ENCODE measurements at places on chromosomes 1 and 21.

GRCh38 chr1:226990133-226990716 lies 50.1 kb downstream of the COQ8A start:
- no peak for DNase-seq

GRCh38 chr1:154869351-154870114 lies 548 bp downstream of the KCNN3 start:
- DNase-seq, result no peak

DNA sequence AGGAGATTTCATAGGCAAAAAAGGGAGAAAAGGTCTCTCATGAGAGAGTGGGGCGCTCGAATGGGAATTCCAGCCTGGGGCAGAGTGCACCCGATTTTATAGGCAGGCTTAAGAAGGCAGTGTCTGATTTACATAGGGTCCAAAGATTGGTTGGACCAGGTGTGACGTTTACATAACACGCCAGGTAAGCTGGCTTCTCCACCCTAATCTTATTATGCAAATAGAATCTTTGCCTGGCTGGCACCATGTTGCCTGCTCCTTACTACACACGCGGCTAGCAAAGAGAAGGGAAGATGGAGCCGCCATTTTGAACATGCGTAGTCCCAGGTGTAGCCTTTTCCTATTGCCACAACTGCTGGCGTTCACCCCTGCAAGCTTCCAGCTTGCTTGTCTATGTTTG lies 103.7 kb downstream of the SLC16A1 start:
- no peak for DNase-seq

DNA sequence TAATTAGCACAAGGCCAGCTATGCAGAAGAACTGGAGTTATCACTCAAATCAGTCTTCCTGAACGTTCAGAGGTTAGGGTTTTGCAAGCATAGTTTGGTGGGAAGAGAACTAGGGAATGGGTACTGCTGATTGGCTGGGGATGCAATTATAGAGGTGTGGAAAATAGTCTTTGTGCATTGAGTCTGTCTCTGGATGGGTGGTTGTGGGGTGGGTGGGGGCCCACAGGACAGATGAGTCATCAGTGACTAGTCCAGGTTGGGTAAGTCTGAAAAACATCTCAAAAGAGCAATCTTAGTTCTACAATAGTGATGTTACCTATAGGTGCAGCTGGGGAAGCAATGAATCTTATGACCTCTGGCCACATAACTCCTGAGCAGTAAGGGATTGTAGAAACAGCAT lies 89.7 kb upstream of the HMCN1 start:
- DNase-seq, result no peak

DNA sequence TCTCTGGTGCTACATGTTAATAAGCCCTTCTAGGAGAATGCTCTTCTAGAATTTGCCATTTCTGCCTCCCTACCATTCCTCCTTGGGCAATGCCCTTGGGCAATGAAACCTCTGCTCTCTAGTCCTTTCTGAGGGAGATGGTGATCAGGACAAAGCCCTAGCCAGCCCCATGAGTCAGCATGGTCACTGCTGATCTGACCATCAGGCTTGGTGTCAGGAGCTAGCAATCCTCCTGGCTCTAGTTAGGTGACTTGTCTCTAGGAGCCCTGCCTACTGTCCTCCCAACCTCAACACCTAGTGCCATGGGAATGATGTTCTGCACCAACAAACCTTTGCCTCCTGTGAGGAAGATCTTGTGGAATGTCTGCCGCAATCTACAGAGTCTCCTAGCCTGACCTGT lies 89.8 kb downstream of the NMNAT2 start:
- DNase-seq, result no peak

DNA sequence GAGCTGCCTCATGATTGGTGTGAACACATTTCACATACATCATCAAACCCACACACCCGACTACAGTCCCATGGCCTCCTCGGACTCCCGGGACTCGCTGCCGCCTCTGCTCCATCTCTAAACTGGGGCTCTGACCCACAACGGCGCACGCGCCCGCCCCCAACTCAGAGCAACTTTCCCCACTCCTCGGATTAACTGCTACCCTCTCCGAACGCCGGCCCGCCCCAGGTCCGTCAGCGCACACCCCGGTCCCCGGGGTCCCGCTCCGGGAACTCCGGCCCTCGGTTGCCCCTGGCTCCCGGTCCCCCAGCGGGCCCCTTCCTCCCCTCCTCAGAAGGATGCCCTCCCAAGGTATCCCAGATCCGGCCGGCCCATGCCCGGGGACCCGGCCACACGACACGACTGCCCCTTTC lies 740 bp downstream of the DSTYK start:
- DNase-seq, result no peak

DNA sequence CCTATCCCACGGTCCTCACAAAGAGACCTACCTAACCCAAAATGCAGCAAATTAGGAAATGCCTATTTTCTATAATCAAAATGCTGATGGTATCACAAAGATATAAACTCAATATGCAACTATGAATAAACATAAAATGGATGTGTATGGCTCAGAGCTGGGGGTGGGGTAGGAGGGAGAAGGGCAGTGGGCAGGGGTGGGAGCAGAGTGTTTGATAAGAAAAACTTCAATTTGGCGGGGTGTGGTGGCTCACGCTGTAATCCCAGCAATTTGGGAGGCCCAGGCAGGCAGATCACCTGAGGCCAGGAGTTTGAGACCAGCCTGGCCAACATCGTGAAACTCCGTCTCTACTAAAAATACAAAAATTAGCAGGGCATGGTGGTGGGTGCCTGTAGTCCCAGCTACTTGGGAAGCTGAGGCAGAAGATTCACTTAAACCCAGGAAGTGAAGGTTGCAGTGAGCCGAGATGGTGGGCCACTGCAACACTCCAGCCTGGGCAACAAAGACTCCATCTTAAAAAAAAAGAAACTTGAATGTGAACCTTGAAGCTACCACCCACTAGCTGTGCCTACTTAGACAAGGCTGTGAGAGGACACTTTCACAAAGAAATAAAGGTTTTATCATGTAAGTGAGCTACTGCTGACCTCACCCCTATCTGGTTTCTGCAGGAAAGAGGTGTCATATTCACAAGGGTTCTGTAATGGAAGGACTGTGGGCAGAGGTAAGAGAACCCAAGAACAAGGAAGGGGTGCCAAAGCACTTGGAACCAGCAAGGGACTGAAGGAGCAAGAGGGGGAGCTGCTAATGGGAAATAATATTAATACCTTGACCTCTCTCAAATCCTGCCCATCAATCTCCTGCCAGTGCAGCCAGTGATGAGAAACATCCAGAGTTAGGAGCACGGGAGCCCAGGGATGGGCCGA lies 53.0 kb downstream of the HLCS start:
- DNase-seq, result no peak

- DNase-seq, result no peak
Observed at GRCh38 chr1:96772972-96773371, 51.4 kb downstream of the PTBP2 start.

DNA sequence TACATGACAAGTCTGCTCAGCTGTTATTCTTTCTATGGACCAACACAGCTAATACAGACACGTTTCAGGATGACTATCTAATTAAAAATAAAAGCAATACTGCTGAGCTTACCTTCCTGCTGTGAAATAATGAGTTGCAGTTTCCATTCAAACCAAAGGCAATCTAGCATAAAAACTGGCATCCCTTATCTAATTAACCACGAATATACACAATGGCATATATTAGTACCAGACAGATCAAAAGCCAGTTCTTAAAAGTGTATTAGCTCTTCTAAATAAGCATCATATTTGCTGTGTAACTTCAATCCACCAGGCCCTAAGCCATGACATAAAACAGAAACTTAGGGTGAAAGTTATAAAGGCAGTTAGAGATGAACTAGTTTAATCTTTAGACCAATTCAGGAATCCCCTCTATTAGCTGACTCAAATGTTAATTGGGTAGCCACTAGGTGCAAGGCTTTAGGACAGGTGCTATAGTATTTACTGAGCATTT lies 20.6 kb downstream of the TESK2 start:
- DNase-seq, result no peak

GRCh38 chr21:31752967-31753366 lies 21.0 kb upstream of the SCAF4 start:
- DNase-seq, result no peak

DNA sequence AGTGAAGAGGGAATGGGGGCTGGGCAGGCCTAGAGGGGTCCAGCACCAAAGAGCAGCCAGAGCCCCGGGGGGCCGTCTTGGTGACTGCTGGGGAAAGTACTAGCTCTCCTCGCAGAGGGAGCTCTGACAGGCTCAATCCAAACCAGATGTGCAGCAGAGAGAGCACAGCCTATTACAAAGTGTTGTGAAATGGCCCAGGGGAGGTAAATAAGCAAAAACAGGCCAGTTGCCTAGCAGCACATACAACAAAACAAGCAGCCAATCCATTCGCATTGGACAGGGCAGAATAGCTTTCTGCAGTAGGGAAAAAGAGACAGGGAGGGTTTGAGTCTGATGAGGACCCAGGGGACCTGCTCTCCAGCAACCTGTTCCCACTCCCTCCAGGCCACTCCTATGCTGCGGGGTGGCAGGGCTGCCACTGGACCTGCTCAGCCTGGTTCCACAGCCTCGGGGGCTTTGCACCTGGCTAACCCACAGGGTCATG lies 239.6 kb upstream of the FGGY start:
- peak; percentile 86 for DNase-seq

GRCh38 chr1:193083365-193084088 lies 21.7 kb downstream of the GLRX2 start:
- DNase-seq, result no peak

- DNase-seq, result no peak
Observed at GRCh38 chr1:20017741-20018140, 38.3 kb upstream of the PLA2G2A start.

DNA sequence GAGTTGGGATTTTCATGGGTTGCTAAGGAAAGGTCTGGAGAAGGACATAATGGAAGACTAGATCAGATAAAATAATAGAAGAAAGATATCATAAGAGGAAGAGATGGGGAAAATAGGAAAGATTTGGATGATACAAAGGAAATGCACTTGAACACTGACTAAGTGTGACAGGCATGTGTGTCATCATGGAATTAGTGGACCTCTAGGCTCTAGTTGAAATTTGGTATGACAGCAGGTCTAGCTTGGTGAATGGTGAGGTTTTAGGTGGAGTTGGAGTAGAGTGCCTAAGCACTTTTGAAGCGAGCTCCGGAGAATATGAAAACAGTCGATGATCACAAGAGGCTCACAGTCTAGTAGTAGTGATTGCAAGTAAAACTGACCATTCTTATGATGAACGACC lies 73.0 kb upstream of the PTGS2 start:
- DNase-seq, result no peak

DNA sequence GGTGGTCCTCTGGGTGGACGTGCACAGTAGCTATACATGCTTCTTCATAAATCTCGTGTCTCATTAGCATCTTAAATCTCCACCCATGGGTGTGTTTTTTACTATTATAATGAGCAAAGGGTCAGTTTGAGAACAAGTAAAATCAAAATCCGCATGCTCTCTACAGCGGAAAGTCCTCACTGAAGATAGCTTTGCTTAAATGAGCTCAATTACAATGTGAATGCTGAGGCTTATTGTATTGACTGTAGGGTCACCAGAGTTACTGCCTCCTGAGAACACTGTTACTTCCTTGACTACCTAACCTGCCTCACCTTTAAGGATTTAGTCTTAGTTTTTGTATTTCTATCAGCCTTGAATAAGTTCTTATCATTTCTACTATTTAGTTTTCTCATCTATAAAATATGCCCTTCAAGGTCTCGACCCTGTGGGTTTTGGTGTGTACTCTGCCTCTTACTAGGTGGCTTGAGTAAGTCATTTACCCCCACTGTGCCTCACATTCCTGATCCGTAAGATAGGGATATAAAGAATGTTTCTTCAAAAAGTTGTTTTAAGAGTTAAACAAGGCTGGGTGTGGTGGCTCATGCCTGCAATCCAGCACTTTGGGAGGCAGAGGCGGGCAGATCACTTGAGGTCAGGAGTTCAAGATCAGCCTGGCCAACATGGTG lies 7.9 kb downstream of the SLAMF7 start:
- no peak for DNase-seq

GRCh38 chr1:19169642-19170041 lies 40.4 kb downstream of the UBR4 start:
- no peak for DNase-seq

- no peak for DNase-seq
Observed at GRCh38 chr1:57109247-57109646, 143.4 kb upstream of the C8B start.

GRCh38 chr1:167800251-167800650 lies 78.5 kb downstream of the MPZL1 start:
- DNase-seq, result no peak

DNA sequence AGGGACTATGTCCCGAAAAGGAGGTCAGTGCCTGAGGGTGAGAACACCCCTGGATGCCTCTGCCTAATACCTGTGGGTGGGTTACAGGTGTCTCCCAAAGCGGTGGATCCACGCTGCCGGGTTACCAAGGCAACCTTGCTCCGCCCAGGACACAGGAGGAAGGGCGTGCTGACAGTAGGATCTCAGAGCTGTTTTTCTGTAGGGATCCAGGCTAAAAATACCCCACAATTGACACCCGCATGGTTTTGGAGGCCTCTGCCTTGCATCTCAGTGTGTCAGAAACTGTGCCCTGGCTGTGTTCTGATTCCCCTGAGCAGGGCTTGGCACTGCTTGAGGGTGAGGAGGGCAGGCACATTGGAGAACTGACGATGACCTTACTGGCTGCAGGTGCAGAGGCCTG lies 118.0 kb downstream of the IER5 start:
- DNase-seq, result no peak

GRCh38 chr1:42424201-42424600 lies 31.6 kb downstream of the ZMYND12 start:
- DNase-seq, result no peak

- DNase-seq, result no peak
Observed at GRCh38 chr1:184405094-184405800, 18.4 kb downstream of the C1orf21 start.

- DNase-seq, result no peak
Observed at GRCh38 chr21:27693376-27693775, 726.5 kb upstream of the ADAMTS5 start.

GRCh38 chr21:44375761-44376241 lies 22.4 kb downstream of the TRPM2 start:
- peak; percentile 48 for DNase-seq

DNA sequence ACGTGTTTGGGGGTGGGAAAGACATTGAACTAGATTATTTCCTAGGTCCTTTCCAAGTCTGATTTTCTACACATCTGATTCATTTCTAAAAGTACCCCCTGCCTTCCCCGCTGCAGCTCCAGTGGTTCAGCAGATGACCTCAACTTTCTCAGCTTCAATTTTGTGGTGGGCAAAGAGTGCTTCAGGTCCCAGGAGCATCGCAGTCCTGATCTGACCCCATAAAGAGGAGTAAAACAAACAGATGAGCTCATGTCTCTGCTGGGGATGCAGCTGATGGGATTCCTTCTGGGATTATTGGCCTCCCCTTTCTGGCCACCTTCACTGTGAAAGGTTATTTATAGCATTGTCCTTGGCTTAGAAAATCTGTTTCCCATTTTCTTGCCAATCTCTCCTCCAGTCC lies 337.0 kb upstream of the PLXNA2 start:
- no peak for DNase-seq

- no peak for DNase-seq
Observed at GRCh38 chr1:108881369-108881768, 4.6 kb downstream of the GPSM2 start.

DNA sequence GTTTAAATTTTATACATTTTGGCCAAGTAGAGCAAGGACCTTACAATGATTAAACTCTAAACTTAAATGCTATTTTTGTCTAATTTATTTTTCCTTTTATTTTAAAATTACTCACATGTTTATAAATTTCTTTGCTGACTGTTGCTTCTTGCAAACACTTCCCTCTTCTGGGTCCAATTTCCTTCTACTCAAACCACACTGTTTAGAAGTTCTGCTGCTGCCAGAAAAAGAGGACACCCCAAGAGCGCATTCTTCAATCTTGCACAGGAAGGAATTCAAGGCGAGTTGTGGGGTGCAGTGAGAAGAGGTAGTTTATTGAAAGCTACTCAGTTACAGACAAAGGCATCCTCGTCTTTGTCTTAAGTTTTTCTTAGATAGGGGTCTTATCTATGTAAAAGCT lies 88.5 kb upstream of the NEK7 start:
- no peak for DNase-seq

Measured in tibial artery (tissue), 4 donors.